Right ventricle myocardium superior (tissue), 1 donor: ENCODE measurements at places on chromosomes 6 and 20. TPM values are rescaled to one million over a fixed set of nuclear protein-coding genes. Genes with fewer than 3 reads are reported as not detected.

DNA sequence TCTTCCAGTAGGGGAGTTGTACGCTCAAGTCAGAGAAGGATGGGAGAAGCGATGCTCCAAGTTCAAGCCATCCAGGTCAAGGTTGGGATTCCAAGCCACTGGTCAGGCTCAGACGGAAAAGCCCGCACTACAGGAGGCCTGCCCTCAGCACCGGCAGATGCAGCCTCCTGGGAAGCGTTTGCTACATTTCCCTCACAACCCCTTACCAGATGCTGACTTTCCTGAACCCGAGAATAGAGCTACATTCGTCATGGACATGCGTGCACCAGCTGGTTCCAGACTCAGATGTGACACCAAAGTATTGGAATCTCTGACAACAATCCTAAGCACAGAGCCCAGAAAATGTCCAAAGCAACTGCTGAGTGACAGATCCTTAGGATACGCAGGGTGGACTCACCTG lies 174.8 kb downstream of the SASH1 start:
- DNase-seq, result no peak

GRCh38 chr6:56193846-56194245 lies 53.5 kb downstream of the COL21A1 start:
- no peak for DNase-seq

- no peak for DNase-seq
These were observed 46.5 kb upstream of the FRMD1 start for GRCh38 chr6:168125429-168126001.

DNA sequence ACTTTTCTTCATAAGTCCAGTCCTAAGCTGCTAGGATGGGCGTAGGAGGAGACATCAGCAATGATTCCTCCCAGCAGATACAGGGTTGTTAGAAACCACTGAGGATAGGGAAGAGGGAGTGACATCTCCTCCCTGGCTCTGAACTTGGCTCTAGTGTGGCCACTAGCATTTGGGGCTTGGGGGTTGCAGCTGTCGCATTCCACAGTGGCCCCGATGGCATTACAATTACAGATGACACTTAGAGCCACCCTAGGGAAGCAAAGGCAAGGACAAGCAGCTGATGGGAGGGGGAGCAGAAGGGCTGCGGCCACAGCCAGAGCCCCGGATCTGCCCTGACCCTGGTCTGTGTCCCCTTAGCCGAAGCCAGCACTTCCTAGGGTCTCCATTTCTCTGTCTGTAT lies 9.5 kb upstream of the CDKN1A start:
- no peak for DNase-seq

DNA sequence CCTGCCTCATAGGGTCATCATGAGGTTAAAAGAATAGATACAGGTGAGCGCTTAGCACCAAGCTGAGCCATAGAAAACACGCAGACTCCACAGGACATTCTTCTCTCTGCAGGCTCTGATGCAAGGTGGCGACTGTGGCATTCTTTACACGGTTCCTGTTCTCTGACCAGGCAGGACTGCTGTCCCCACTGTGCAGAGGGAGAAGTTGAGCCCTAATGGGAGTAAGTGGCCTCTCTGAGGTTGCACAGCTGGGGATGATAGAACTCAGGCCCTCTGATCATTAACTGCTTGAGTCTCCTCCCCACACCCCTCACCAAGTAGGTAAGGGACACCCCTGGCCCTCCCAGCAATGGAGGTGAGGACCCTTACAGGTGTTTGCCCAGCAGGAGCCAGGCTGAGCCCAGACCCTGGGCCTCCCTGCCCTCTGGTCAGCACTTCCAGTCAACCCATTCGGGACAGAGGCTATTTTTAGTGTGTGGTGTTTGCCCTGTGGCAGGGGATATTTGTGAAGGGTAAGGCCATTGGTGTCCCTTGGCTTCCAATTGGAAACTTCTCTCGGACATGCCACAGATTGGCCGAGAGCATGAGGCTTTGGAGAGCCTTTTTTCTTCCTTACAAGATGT lies 116.8 kb downstream of the VEGFA start:
- DNase-seq, result no peak

IL20RA gene
- 9.1 TPM for total RNA-seq

ASCC3 gene
- 13.9 TPM for total RNA-seq

NDUFAF4 gene
- total RNA-seq, result 101 TPM

WFDC10A gene
- total RNA-seq, result not detected

ERVFRD-1 gene
- 0.05 TPM for total RNA-seq

SLPI gene
- 1.2 TPM for total RNA-seq

PHACTR2 gene
- total RNA-seq, result 70.0 TPM

GRCh38 chr6:29593199-29593855 lies 8.4 kb downstream of the OR2H2 start:
- DNase-seq, result no peak

RAMACL gene
- total RNA-seq, result 1.3 TPM
